Right lobe of liver (tissue), 6 donors: ENCODE measurements at places on chromosomes 2 and 18. TPM values are rescaled to one million over a fixed set of nuclear protein-coding genes. Genes with fewer than 3 reads are reported as not detected.

BOK gene
- 102 TPM for total RNA-seq

RGPD5 gene
- total RNA-seq = 18.8 TPM

GRCh38 chr18:58649966-58650816, 21.1 kb upstream of the MALT1 start:
- no peak for DNase-seq

DNA sequence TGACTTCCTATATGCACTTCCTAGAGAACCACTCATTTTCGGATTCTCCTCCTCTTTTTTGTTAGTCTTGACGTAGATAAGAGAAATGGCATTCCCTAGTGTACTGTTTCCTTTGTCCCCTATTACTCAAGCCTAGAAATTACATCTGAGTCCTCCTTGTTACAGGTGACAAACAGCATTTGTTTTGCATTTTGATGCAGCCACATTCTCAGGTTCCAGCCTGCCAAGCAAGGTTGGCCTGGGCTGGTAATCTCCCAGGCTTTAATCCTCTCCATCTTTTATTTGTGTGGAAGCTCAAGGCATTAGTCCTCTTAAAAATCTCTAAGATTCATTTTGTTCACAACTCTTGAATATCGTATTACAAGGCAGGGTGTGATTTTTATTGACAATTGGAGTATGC, 318.0 kb upstream of the NRP2 start:
- no peak for DNase-seq
